ENCODE measurements at places on chromosomes 2 and 18.

DNA sequence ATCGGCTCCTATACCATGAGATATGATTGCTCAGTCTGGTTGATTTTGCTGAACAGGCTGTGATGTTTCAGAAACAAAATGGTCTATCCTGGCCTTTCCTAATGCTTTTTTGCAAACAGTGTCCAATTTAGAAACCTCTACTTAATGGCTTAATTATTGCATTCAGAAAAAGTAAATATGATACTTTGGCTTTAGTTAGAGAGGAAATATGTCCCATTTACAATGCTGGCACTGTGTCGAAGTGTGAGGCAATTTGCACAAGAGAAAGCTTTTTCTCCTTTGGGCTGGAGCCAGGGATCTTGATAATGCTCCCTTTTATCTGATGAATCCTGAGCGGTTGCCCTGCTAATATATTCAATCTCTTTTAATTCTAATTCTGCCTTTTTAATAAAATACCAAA is 418.9 kb downstream of the EPHA4 start:
- no peak for DNase-seq

- no peak for DNase-seq
Observed at GRCh38 chr2:222792001-222792611, 68.7 kb upstream of the ACSL3 start.

DNA sequence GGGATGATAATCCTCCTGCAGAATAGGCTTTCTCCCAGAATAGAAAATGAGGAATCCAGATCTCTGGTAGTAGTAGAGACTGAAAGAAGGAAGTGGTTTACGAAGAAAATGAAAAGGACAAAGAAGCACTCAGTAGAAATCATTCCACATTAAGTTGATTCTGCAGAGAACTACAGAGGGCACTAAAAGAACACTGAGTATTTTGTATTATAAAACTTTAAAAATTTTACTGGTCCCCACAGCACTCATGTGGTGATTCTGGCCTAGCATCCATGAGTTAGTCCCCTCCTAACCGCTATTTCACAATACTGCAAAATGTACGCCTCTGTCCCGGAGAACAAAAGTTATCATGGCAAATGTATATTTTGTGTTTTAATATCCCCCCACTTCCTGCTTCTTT is 42.9 kb upstream of the SLC35F5 start:
- no peak for DNase-seq

- DNase-seq = no peak
Observed at GRCh38 chr2:136207030-136207623, 89.2 kb upstream of the CXCR4 start.

DNA sequence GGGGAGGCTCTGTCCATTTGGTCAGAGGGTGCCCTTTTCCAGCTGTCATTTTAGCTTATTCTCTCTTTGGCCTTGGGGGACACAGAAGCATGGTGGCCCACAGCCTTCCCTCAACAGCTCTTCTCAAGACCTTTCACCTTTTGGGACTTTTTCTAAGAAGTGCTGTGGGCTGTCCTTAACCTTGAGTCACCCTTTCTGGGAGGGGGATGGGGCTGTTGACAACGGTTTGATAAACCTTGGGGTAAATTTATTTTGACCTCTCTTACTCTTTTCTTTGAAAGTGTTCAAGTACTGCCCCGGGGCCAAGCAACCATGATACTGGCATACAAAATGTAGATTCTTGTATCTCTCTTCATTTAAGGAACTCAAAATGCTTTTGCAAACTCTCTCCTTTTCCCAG is 13.7 kb downstream of the IGFBP5 start:
- DNase-seq = no peak

DNA sequence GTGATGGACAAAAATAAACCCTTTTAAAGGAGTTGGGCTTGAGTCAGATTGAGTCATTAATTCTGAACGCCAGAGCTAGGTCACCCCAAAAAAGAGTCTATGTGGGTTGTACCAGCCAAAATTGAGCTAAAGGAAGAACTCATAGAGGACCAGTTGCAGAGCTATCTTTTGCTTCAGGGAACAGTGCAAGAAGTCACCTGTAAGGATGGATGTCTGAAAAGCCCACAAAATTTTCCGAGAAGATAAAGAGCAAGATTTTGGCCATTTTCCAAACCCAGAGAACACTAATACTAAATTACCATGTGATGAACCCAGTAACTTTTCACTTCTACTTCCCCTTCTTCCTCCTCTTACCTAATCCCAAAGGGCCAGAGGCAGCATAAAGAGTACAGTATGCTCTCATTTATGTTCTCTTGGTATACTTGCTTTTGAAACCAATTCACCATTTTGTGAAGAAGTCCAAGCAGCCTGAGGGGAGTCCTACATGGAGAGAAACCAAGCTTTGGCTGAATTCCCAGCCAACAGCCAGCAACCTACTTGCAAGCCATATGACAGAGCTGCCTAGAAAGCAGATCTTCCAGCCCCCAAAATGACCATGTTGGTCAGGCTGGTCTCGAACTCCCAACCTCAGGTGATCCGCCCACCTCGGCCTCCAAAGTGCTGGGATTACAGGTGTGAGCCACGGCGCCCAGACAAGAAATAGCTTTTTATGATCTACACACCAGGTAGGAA is 551.7 kb downstream of the SATB2 start:
- DNase-seq = no peak

- no peak for DNase-seq
Observed at GRCh38 chr2:33375054-33375453, 101.4 kb upstream of the RASGRP3 start.

DNA sequence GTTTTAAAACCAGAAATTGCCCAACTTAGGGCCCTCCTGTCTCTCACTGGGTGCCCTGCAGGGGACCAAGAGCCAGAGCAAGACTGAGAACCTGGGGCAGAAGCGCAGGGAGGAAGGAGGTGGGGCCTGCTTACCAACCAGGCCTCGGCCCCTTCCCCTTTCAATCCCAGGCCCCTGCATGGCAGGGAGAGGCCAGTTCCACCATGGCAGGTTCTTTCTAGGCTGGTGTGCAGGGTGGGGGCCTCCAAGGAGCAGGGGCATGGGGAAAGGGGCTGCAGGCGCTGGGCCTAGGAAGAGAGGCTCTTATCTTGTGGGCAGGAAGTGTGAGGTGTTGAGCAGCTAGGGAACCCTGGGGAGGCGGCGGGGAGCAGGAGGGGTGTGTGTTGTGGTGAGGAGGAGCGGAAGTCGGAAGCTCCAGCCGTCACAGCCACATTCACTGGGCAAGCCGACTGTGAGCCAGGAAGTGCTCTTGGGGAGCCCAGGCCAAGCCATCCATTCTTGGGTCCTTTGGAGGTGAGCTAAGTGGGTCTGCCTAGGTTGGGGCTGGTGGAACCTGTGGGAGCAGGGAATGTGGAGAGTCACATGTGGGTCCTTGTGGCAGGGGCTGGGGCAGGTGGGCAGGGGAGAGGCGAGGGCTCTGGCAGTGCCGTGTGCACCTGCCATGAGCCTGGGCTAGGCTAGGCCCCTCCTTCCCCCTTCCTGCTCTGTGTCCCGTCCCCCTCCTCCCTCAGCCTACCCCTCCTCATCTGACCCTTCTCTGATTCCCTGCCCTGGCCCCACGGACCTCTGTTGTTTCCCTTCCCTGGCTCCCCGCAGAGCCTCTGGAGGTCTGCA is at the start of gene PSD4:
PSD4 (plus strand) TSS at position 430 of the 834 bp plus-strand sequence. CDS start 8,486 bp downstream, outside the sequence.
- DNase-seq = peak; percentile 86

DNA sequence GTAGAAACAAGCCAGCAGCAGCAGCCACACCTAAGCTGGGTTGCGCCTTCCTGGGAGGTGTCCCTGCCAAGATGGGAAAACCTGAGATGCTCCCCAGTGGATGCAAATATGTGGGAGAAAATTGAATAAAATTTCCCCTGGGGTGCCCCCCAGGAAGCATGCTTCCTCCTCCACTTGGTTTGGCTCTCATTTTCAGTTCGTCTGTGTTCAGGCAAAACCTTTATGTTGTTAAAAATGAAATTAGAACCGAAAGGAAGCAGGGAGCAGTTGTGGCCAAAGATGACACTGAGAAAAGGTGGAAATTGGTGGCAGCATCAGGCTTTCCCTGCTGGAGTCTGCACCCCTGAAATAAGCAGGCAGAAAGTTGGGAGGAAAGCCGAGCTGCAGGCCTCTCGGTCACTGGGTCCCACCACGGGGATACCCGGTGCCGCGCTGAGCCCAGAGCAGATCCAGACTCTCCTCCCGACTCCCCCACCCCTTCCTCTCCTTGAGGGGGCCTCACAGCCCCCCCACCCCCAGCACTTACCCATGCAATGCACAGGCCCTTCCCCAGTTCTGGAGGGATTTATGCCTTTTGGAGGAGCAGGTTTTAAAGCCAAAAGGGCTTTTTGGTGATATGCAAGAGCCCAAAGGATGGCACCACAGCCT is 267.7 kb upstream of the SPRED2 start:
- DNase-seq = no peak

DNA sequence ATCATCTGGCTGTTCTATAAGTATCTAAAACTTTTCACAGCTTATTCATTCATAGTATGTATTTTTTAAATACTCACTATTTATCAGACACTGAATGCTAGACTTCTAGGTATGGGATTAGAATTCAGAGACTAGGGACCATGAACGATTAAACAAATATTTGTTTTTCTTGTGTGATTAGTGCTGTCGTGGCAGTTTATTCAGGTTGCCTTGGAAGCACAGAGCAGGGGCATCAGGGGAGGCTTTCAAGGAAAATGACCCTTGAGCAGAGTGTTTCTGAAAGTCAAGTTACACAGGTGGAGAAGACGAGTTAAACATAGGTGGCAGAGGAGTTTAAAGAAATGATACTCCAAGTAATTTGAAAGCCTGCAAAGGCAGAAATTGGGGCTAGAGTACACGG is 5.7 kb downstream of the SPOPL start:
- DNase-seq = no peak

GRCh38 chr2:25078170-25079049 is 36.5 kb downstream of the EFR3B start:
- no peak for DNase-seq

DNA sequence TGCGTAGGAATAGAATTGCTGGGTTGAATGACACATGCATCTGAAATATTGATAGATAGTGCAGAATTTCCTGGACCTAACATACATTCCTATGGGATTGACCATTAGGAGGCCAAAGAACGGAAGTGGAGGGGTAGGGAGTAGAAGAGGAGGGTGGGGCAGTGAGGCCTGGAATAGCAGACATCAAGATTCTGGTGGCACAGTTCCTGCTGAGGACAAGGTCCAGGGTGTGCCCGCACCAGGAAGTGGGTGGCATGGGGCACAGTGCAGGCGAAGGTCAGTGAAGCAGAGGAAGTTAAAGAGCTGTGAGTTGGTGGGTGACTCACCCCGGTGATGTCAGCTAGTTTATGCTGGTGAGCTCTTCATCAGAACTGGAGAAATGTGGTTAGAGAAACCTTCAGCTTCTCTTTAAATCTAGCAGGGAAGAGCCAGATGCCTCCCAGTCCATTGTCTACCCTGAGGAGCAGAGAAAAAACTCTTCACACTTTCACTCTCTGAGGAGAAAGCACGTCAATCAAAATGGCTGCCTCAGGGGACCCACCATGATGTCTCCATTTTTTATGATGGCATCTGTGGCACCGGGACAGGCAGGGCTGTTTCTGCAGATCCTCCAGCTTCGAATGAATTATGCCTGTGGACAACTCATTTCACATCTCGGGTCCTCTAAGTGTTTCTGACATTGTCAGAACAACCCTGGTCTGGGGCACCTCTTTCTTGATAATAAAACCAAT is 55.9 kb upstream of the CTLA4 start:
- DNase-seq = peak; percentile 78

GRCh38 chr2:25805987-25806386 is 72.3 kb downstream of the ASXL2 start:
- no peak for DNase-seq

DNA sequence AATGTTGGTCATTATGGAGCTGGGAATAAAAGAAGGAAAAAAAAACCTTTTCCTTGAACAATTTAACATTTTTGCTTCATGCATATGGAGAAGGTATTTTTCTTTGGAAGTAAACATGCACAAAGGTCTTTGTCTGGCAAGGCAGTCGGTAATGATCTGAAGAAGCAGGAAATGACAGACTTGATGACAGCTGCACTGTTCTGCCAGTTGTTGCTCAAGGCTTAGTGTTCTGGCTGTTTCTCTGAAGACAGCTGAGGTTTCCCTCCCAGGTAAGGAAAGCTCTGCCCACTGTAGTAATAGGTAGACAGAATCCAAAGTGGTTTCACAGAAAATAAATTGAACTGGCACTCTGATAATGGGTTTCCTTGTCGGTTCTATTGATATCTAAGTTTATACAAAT is 308.4 kb upstream of the GCFC2 start:
- DNase-seq = no peak

GRCh38 chr2:19189391-19189790 is 169.0 kb downstream of the OSR1 start:
- DNase-seq = no peak

DNA sequence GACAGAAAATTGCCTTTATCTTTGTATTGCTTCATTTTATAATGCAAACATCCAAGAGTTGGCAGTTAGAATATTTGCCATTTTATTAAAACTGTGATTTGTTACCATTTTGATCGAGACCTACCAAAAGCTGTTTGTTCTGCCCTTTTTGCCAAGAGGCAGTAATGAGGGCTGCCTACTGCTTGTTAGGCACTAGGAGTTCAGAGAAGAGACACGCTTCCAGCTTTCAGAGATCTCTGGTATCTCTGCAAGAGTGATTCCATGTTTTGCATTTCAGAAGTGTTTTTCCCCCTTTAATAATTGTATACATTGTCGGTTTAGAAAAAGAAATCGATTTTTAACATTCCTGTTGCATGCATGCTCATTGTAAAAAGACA is 628 bp downstream of the MRPL30 start:
- DNase-seq = no peak

GRCh38 chr18:41977233-41977632 is 22.2 kb downstream of the PIK3C3 start:
- DNase-seq = no peak

GRCh38 chr2:15169326-15170069 is 391.6 kb downstream of the NBAS start:
- DNase-seq = no peak

GRCh38 chr2:28341208-28341891 is 51.3 kb upstream of the FOSL2 start:
- no peak for DNase-seq

GRCh38 chr2:134774786-134775641 is 56.2 kb upstream of the TMEM163 start:
- DNase-seq = no peak

DNA sequence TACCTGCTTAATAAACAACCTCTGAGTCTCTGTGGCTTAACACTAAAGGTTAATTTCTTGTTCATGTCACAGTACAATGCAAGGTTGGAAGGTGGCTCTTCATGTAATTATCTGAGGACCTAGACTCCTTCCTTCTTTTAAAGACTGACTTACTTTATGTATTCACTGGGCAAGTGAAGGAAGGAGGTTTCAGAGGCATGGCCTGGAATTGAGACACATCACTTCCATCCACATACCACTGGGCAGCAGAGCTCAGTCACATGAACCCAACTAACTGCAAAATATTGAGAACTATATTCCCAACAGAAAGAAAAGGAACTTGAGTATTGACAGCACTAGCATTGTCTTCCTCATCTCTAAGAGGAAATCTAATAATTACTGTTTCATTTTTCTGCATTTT is 57.5 kb upstream of the FN1 start:
- DNase-seq = no peak

GRCh38 chr2:218329826-218330593 is 26.6 kb upstream of the CATIP start:
- DNase-seq = no peak

DNA sequence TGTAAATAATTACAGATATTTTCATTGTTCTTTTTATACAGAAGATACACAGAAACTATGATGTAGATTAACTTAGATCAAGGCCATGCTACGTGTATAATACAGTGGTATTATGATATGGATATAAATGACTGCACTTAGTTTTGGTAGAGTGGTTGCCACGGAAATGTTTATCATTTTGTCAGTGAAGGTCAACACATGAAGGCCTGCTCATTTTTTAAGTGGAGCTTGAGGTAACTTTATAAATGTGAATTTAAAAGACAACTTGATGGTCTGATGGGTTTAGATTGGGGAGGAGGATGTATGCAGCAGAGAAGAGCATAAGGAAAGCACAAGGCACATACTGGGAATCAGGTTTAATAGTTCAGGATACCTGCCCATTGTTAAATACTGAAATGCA is 14.4 kb upstream of the BBS5 start:
- no peak for DNase-seq
